Hematopoietic multipotent progenitor cell treated with erythropoietin and hydrocortisone succinate and interleukin-3 and kit ligand, for 8 days (in vitro differentiated cells): ENCODE measurements at places on chromosomes 4 and X.

DNA sequence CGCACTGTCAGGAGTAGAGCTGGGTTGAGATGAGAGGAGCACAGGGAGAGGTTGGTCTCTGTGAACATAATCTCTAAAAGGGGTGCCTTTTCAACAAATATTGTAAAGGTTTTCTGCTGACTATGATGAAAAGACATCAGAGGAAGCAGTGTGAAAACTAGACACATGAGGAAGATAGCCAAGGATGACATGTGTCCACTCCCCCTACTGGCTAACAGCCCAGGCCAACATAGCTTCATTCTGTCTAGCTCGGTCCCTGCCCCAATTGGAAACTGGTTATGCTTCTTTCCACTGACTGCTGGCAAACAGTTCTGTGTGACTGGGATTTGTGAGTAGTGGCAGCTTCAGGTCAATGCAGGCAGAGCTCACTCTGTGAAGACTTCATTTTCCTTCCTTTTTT lies 115.4 kb upstream of the ESX1 start:
- DNase-seq, result no peak

DNA sequence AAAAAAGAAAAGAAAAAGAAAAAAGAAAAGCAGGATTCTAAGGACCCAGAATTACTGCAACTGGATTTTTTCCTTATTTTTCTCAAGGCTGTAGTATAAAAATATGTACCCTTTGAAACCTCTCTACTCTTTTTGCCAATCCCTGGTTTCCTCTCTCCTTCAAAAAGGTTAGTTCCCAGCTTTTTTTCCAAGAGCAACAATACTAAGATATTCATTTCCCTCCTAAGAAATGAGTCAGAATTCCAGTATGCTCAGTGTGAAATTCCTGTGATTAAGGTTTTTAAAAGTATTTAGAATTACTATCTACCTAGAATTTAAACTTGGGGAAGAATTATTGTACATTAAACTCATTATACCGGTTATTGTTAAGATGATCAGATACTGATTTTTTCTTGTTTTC lies 22.0 kb downstream of the SMIM14 start:
- DNase-seq, result no peak

DNA sequence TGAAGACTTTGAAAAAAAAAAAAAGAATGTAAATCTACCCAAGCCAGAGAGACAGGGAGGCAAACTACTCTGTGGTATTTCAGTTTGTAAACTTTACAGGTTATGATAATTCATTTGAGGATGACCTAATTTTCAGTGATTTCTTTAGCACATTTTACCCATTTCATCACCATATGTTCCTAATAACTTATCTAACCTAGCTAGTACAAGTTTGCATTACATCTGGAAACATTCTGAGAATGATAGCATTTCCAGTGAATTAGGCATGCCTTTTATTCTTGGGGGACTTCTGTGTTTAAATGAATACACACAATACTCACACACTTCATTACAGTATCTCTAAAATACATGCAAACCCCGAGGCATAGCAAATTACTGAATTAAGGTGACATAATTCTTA lies 1055.5 kb downstream of the PCDH18 start:
- DNase-seq, result no peak

GRCh38 chr4:183186813-183187212 lies 87.8 kb downstream of the WWC2 start:
- DNase-seq, result no peak

DNA sequence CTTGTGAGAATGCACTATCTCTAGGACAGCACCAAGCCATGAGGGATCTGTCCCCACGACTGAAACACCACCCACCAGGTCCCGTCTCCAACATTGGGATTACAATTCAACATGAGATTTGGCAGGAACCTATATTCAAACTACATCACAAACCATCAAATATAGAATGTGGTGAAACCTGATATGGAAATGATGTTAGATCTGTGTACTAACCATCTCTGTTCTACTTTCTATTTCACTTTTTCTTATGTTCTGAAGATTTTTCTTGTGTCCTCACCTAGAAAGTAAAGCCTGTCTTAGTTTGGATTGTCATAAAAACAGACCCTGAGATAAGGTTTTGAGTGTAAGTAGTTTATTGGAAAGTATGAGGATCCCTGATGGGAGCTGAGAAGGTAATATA lies 37.8 kb upstream of the TACR3 start:
- no peak for DNase-seq

DNA sequence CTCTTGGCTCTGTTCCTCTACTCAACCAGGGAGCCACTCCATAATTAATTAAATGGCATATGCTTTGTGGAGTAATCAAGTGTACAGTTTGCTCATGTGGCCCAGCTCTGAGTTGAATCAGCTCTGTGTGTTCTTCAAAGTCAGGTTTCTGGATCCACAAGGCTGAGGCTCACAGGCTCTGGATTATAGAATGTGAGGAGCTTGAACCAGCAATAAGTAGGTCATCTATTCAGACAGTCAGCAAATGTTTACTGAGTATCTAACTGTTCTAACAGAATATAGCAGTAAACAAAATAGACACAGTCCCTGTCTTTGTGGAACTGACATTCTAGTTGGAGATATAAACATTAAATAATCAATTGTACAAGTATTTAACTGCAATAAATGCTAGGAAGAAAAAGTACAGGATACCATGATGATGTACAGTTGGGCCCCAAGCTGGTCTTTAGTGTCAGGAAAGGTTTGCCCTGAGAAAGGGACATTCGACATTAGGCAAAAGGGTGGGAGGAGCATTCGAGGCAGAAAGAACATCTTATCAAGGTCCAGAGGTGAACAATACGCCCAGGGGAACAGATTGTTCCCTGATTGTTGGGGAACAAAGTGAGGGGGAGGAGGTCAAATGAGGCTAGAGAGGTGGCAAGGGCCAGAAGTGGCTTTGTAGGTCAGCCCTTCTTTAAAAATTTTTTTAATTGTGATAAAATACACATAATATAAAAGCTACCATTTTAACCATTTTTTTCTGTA lies 20.5 kb upstream of the TSR2 start:
- DNase-seq, result peak; percentile 82

DNA sequence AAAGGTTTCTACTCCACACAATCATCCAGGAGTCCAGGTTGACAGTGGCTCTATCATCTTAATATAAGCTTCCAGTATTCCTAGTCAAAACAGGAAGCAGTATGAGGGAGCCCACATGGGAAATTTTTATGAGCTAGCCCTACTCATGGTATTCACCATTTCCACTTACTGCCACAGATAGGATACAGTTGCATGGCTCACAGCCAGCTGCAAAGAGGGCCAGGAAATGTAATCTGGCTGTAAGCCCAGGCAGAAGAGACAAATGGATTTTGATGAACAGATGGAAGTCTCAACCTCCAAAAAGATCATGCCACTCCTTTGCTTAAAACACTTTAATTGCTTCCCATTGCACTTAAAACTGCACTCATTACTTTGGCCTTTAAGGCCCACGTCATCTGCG lies 150.6 kb downstream of the ADAMTS3 start:
- peak; percentile 72 for DNase-seq

GRCh38 chr4:67565284-67565683 lies 6.8 kb downstream of the STAP1 start:
- no peak for DNase-seq

DNA sequence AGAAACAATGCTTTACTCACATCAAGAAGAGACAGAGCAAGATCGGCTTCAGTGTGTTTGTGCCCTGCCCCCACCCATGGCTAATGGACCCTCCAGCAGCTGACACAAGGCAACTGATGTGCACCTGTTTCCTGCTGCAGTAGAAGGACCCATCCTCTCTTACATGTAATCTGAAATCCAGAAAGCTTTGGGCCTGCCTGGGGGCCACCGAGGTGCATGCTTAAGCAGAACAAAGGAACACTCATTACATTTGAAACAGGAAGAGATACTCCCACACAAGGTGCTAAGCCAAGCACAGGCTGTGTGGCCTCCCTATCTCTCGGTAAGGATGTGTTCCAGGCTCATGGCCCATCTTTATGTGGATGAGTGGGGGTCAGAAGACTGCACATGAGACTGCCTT lies 338.0 kb downstream of the SPOCK3 start:
- DNase-seq, result no peak

- no peak for DNase-seq
Observed at GRCh38 chr4:70614184-70614555, 14.4 kb upstream of the ENAM start.
